ENCODE measurements at places on chromosomes 1 and 21.

DNA sequence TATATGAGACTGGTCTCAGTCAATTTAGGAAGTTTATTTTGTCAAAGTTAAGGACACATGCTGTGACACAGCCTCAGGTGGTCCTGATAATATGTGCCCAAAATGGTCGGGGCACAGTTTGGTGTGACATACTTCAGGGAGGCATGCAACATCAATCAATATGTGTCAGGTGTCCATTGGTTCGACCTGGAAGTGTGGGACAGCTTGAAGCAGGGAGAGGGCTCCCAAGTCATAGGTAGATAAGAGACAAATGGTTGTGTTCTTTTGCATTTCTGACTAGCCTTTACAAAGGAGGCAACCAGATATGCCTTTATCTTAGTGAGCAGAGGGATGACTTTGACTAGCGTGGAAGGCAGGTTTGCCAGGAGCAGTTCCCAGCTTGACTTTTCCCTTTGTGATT, 4.5 kb upstream of the ERVH48-1 start:
- DNase-seq = no peak

DNA sequence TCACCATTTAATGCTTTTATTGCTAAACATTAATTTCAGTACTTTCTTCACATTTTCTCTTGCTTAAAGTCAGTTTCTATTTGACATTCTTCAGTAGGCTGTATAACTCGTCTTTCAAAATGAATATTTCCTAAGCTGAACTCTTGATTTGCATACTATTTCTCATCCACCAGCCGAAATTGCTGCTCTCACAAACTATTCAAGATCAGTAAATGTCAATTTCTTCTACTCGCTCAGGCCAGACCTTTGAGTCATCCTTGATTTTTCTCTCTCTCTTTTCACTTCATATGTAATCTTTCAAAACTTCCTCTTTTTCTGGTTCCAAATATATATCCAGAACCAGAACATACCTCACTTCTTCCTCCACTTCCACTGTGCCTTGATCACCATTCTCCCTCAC, 990.0 kb downstream of the KCNT2 start:
- DNase-seq = no peak

DNA sequence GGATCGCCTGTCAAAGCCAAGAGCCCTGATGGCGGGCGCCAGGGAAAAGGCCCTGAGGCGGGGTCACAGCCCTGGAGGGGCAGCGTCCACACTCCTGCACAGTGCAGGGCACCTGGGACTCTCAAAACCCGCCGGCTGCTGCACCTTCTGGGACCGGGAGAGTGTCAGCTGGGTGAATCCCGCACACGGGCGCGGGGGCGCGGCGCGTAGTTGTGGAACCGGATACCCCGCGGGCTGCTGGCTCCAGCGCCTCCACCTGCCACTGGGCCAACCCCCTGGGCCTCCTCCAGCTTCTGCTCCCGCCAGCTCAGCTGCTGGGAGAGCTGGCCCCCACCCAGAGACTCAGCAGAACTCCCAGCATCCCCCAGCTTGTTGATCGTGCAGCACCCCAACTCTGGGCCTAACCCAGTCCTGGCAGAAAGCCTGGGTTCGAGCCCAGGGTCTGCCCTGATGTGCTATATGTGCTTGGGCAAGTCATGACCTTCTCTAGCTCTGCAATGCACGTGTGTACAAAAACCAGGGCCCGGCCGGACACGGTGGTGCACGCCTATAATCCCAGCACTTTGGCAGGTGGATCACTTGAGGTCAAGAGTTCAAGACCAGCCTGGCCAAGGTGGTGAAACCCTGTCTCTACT, 33.8 kb downstream of the NECAP2 start:
- no peak for DNase-seq

DNA sequence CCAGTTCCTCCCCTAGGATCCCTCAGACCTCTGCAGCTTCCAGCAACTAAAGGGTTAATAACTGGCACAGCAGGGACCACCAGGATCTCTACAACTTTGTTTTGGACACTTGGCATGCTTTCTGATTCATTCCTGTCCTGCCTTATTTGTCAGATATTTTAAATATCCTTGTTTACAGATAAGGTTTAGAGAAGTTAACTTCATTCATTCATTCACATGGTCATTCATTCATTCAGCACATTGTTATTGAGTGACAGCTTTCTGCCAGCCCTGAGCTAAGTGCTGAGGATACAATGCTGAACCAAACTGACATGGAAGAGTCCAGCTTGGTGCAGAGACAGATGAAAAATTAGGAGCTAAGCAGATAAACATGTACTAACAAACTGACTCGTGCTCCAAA, 8.8 kb upstream of the PHC2 start:
- DNase-seq = no peak

- no peak for DNase-seq
Measured at GRCh38 chr1:3733883-3734589, 18.2 kb upstream of the CCDC27 start.

DNA sequence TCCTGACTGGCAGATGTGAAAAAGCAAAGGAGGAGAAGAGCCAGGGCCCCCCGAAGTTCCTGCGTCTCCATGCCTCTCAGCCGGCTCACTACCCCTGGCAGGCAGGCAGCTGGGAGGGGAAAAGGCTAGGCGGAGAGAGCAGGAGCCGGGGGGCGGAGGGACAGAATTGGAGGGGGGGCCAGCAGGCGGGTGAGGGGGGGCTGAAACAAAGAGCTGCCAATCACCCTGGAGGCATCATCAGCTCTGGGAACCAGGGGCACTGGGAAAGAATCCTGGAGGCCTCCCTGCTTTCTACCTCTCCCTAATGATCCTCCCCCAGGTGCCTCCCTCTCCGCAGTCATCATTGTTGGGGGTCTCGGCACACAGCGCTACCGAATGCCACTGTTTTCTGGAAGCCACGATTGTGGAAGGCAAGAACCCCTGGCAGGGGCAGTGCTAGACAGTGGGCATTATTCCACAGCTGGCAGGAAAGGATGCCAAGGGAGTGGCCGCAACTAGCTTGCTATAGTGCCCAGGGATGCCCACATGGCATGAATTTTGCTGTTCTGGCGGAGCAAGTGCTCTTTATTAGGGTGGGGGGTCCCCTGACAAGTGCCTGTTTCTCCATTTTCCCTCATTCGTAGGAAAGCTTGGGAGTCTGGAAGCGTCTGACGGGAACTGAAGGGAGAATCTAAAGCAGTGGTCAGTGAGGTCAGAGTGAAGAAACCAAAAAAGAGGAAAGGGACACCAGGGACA, at the start of gene THBS3:
Gene THBS3 (minus strand): TSS at position 92 of the 735 bp plus-strand sequence. CDS start 21 bp downstream, at position 71.
- no peak for DNase-seq

DNA sequence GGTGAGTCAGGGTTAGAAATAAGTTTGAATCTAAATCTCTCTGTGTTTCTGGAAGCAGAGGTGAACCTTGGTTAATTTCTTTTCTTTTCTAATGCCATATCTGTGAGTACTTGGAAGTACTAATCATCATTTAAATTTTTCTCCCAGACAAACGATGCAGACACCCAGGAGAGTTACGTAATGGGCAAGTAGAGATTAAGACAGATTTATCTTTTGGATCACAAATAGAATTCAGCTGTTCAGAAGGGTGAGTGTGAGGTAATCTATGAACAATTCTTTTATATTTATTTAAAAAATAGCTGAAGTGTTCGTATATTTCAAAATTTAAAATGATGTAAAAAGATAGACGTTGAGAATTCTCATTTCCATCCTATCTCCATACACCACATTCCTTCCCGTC, 11.2 kb downstream of the C4BPA start:
- no peak for DNase-seq

DNA sequence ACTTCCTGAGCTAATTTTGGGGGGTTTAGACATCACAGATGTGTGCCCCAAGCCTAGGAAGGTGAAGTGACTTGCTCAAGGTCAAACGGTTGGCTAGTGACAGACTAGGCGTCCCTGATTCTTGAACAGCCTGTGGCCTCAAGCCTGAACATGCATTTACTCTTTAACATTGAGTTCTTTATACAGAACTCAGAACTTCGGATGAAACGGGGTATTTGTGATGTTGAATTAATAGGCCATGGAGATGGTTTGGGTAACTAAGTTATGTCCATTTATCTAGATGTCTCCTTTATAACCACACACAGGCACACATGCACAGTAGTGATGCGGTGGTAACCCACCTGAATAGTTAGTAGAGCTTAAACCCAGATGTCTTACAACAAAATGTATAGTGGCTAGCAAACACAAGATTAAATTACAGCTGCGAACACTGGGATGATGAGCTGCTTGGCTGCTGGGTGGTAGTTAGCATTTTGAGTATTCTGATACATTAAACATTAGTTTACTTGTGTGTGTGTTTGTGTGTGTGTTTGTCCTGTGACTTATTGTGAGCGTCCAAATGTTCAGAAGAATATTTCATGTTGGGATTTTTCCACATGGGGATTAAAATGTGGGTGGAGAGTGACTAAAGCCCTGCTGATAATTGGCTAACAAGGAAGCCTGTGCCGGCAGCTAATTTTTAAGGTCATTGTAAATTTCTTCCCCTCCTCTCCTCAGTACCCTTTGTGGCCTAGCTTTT, 2.3 kb downstream of the ATP1A1 start:
- DNase-seq = no peak

- DNase-seq = no peak
Measured at GRCh38 chr1:41655632-41656031, 171.1 kb upstream of the EDN2 start.

DNA sequence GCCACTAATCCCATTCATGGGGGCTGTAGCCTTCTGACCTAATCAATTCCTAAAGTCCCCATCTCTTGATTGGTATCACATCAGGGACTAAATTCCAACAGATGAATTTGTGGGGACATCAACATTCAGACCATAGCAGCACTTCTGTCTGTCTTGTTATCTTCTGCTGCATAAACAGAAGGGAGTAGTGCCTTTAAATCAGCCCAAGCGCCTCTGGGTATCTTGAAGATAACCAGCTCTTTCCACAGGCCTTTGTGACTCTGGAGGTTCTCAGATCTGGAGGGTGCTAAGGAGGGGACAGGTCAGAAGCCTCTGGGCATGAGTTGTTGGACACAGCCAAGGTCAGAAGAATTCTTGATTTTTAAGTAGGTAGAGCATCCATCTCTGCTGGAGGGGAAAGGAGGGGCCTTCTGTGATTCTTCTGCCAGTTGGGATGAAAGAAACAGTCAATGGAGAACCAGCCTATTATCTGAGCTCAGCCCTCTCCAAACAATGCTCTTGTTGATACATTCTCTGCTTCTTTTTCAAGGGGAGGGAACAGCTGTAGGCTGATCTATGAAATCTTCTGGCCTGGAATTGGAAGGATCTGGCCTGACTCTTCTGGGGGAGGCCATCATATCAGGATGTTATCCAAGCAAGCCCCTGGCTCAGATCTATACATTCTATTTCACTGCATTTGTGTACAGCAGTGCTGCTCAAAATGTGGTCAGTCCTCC, 31.3 kb upstream of the LRIG2 start:
- DNase-seq = no peak

DNA sequence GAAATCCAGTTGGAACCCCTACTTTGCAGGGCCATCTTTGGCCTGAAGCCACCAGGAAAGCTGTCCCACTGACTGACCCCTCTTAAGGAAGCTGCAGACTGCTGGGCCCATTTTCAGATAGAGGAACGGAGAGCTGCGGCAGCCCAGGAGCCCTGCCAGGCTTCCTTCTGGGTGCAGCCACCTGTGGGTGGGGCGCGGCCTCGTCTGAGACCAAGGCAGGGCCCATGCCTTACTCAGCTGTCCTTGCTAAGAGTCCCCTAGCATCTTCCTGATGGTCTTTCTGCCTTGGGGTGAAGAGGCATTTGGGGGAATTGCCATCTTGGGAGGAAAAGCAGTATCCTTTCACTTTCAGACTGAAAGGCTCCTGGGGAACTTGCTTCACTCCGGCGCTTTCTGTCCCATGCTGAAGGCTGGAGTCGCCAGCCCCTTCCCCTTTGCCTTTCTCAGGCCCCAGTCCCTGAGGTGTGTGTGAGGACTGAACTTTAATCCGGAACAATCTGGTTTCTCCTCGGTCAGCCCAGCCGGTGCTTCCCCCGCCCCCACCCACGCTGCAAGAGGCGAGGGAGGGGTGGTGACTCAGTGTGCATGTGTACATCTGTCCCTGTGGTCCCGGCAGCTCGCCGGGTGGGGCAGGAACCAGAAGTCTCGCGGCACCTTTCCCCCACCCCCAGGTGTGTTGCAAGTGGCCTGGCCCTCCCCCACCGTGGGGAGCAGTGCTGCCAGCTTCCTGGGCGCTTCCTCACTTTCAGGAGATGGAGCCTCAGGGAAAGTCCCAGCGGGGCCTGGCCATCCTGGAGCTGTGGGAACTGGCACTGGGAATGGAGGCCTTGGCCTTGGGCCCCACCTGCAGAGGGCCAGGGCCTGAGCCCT, 5.1 kb downstream of the ZC3H12A start:
- DNase-seq = peak; percentile 91

GRCh38 chr1:23868557-23869016, 497 bp upstream of the FUCA1 start:
- DNase-seq = no peak

DNA sequence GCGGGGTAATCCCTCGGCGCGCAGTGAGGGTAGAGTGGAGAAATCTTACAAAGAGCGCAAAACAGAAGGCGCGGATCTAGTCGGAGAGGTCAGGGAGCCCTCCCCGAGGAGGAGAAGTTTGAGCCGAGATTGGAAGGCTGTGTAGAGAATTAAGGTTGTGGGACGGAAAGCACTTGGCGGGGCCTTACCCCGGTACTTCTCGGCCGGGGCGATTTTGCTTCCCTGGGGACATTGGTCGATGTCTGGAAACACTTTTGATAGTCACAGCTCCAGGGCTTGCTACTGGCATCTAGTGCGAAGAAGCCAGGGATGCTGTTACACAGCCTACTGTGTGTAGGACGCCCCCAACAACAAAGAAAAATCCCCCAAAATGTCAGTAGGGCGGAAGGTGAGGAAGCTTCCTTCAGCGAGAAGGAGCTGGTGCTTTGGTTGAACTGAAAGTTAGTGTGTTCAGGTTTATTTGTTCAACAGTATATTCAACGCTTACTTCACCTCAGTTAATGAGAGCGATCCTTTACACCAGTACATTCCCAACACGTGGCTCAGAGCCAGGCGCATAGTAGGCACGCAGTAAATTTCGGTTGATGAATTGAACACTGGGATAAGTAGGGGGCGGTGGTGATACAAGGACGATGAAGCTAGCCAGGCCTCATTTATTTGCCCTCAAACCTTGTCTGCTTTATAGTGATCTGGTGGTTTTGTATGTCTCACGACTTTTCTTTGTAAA, 807 bp downstream of the CEP85 start:
- DNase-seq = no peak

GRCh38 chr1:107941531-107941930, 23.4 kb downstream of the VAV3 start:
- no peak for DNase-seq

DNA sequence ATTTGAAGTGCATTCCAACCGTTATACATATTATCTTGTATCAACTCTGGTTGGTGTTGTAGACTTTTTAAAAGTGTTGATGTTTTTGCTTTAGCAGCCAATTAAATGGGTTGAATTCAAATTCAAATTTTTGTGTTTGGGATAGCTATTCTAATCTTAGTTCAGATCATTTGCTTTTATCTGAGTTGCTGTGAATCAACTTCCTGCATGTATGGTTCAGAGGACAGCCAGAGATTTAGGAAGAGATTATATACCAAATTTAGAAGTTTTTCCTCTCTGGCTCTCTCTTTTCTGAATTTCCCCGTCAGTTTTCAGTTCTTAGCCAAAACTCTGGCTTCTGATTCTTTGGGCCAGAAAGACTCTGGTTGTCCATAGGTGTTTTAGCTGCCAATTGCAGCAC, 415.5 kb downstream of the NUF2 start:
- no peak for DNase-seq

Measured in stimulated activated CD4-positive, alpha-beta T cell treated with anti-CD3 and anti-CD28 coated beads, Interleukin-2, amount 100 ng/mL, for 24 hours (primary cell).